ENCODE measurements at places on chromosomes 2 and 18.

GRCh38 chr2:233565685-233566140 is 869 bp downstream of the USP40 start:
- DNase-seq, result no peak

DNA sequence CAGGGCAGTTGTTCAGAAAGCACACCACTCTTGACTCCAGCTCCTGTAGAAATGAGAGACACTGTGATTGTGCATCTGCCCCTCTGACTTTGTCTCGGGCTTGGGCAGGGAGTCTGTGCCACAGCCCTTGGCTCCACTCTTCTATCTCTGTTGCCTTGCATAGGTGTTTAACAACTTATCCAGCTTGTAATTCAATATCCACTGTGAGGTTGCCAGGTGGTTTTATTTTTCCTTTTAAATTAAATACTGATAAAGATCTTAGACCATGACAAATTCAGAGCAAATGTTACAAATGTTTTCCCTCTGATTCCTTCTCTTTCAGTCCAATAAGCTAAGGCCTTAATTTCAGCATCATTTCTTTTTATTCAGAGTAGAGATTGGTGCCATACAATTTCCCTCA is 421.7 kb downstream of the STK39 start:
- no peak for DNase-seq

- DNase-seq, result no peak
These were observed 7.7 kb downstream of the L3MBTL4 start for GRCh38 chr18:6406910-6407470.

DNA sequence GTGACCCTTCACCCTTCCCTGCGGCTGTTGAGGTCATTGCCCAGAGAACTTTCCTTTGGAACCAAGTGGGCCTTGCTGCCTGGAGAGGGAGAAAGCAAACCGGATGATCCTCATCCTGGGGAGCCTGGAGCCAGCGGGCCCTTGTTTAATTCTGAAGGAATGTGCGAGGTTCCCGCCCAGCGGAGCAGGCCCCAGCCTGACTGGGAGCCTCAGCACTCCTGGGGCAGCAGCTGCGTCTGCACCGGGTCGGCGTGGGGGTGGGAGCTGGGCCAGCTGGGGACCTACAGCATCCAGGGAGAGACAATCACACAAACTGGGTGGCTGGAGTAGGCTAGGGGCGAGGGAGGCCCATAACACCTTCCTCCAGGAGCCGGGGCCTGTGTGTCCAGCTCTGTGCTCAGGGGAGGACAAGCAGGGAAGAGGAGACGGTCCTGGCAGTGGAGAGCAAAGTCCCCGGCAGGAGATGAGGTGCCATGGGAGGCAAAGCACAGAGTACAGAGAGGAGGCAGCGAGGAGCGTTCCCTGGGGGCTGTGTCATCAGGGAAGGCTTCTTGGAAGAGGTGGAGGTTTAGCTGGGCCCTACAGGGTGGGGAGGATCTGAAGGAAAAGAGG is 61.9 kb upstream of the HAAO start:
- DNase-seq, result no peak

DNA sequence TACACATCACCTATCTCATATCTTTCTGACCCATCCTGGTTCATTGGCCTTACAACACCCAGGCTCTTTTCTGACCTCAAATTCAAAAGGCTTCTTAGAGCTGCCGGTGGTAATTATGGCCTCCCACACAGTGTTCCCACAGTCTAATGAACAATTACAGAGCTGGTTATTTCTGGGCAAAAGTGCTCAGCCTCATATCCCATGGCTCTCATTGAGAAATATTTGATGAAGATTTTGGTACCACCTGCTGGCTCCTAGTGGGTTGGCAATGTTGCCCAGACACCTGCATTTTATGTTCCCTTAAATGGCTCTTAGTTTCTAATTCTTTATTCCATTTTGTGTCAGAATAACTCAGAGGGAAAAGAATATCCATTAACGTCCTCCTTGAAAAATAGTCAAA is 20.1 kb upstream of the SCYGR2 start:
- DNase-seq, result no peak

- no peak for DNase-seq
These were observed 126.2 kb downstream of the FSHR start for GRCh38 chr2:49028101-49028500.

- DNase-seq, result no peak
These were observed 105.5 kb downstream of the UGGT1 start for GRCh38 chr2:128196471-128196931.

GRCh38 chr2:101521487-101521886 is 46.6 kb upstream of the RFX8 start:
- DNase-seq, result no peak

DNA sequence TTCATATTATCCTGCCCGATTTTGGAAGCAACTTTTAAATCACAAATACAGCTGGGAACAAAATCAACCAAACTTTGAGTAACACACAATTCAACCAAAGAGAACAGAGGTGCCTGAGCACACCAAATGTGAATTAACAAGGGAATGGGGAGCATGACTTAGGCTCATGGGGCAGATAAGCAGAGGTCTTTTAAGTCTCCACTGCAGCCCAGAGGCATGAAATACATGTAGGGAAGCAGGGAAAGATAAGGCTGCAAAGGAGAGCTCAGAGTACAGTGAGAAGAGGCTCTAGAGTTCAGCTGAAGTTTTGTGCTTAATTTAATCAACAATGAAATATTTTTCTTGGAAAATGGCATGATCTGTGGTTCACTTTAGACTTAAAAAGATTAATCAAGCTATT is 49.0 kb downstream of the CYTIP start:
- no peak for DNase-seq

- DNase-seq, result no peak
These were observed 93.9 kb downstream of the EVA1A start for GRCh38 chr2:75466708-75467311.

DNA sequence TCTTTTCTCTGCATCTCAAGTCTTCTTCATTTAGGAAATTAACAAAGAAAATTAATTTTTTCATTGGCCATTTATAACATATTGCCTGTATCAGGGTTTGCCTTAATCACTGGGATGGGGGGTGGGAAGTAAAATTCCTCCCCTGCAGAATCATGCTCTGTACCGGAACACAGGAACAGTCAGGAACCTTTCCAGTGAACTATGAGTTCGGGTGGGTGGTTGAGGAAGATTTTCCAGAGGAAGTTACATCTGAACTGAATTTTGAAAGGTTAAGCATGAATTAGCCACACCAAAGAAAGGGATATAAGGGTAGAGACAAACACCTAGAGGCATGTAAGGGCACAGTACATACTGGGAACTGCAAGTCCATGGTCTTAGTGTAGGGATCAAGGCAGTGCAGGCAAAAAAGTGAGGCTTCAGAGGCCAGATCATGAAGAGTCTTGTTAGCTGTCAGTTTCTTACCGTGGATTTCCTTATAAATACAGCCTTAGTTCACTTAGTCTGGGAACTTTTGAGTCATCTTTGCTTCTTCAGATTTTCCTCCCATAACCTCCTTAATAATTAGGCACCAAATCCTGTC is 55.6 kb downstream of the FAM117B start:
- no peak for DNase-seq

GRCh38 chr18:76347341-76347740 is 147.7 kb downstream of the ZNF516 start:
- no peak for DNase-seq

GRCh38 chr2:97739893-97740245 is 26.5 kb downstream of the ZAP70 start:
- no peak for DNase-seq

DNA sequence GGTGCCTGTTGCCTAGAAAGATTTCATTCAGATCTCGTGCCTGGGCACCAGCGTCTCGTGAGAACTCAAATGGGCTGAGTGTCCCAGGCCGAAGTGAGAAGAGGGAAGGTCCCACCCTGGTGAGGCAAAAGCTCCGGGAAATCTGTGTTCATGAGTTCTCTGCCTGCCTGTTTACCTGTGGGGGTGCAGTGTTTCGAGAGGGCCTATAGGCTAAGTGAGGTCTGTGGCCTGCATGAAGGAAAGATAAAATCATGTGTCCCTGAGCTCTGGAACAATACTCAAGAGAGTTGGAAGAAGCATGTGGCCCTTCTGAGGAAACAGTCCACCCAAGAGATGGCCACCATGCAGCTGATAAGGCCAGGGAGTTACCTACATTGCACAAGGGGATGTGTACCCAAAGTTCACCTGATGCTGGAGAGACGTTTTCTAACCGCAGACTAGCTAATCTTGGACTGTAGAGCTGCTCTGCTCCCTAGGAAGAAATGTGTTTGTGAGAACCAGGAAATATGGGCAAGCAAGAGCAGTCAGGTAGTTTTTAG is 63.5 kb upstream of the ST3GAL5 start:
- DNase-seq, result no peak

GRCh38 chr2:140801311-140801710 is 1329.5 kb downstream of the LRP1B start:
- no peak for DNase-seq
